ENCODE measurements at places on chromosomes 7 and 10.
A peak's percentile ranks its signal among the peaks of the same experiment; 100 is the strongest.

DNA sequence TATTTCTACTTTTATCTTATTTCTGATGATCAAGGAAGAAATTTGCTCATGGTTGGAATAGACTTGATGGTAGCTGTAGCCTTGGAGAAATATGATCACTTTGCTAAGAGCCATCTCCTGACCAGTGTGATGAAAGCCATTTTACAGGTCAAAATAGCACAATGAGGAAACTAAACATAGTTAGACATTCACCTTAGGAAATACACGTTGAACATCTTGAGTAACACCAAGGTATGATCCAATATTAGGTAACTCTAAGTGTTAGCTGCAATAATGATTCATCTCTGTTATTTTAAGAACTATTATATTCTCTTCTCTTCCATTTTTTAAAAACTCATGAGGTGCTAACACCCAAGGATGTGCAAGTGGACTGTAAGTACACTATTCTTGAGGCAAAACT, 328.0 kb downstream of the PLXDC2 start:
- no peak for DNase-seq

GRCh38 chr7:75536940-75537538, 44.9 kb downstream of the SPDYE5 start:
- no peak for DNase-seq

- DNase-seq: no peak
These were observed 589.1 kb upstream of the MGMT start for GRCh38 chr10:128877936-128878335.

DNA sequence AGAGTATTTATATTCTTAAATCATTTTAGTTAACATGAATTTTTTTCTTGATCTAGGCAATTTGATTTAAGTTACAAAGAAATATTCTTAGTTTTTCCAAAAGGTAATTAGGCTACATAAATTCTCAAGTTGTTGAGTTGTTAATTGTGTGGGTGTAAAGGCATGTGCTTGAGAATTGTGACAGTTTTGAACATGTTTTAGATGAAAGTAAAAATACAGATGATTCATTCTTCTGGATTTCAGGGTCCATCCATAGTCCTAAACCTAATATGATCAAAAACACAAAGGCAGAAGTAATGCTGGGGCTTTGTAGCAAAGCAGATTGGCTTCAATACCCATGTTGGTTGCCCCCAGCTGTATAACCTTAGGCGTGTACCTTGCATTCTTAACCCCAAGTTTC, 127.9 kb downstream of the CPED1 start:
- DNase-seq: no peak

DNA sequence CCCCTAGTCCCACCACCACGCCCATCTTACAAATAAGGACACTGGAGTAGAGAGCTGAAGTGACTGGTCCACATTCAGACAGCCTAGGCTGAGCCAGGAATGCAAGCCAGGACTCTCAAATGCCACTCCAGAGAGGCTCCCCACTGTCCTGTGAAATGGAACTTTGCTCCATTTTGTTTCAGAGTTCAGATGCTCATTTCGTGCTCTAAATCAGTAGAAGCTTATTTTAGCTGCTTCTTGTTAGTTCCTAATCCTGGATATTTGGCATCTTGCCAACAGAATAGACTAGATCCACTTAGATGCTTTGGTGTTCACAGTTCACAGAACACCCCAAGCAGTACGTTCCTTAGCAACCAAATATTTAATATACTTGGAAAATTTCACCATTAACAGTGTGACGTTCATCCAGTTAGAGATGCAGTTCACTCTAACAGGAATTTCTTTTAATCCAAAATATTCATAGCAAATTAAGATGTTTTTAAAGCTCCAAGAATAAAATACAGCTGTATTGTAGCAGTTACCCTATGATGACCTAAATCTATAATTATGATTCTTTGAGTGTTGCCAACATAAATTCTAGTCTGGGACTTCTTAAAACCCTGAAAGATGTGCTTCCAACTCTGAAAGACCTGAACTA, 7.3 kb downstream of the MMP21 start:
- DNase-seq: no peak

GRCh38 chr7:50814166-50814565, 31.5 kb upstream of the GRB10 start:
- no peak for DNase-seq

- no peak for DNase-seq
These were observed 393.5 kb downstream of the GFRA1 start for GRCh38 chr10:115879372-115880089.

- DNase-seq: no peak
These were observed 32.2 kb downstream of the ZCCHC24 start for GRCh38 chr10:79413196-79413595.

DNA sequence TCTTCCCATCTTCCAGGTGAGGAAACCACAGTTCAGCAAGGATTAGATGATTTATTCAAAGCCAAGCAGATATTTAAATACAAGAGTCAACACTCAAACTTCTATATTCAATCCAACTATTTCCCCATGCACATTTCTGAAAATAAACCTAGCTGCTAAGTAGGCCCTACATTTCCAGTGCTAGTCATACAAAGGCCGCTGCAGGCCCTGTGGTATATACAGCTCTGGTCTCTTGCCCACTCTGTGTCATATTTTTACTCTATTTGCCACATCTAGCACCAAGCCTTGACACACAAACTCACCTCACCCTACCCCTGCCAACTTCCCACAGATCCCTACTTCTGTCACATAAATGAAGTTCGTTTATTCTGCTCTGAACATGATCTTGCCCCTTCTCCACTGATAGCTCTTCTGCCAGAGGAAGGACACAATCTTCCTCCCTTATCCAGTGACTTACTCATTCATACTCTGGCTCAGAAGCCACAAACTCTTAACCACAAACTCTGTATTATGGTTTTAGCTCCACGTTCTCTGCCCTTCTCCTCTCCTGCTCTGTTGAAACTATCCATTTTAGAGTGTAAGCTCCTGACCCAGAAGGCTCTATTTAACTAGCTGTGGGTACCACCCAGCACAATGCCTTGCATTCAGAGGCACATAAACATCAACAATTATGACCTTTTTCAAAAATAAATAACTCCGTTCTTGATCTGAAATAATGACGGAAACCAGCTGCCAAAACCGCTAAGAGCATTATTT, 180.7 kb downstream of the CPEB3 start:
- DNase-seq: no peak

DNA sequence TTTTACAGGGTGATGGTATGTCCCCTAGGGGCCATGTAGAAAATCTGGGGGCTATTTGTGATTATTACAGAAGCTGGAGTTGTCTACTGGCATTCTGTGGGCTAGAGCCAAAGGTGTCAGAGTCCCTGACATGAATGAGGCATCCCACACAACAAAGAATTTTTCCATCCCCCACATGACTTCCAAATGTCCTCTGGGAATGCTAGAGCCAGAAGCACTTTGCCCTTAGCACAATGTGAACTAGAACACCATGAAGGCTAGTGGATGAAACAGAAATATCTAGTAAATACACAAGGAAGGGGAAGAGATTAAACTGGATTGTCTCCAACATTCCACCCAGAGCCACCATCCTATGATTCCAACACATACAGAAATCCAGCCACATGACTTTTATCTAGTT, 46.9 kb downstream of the FAM13C start:
- DNase-seq: no peak

DNA sequence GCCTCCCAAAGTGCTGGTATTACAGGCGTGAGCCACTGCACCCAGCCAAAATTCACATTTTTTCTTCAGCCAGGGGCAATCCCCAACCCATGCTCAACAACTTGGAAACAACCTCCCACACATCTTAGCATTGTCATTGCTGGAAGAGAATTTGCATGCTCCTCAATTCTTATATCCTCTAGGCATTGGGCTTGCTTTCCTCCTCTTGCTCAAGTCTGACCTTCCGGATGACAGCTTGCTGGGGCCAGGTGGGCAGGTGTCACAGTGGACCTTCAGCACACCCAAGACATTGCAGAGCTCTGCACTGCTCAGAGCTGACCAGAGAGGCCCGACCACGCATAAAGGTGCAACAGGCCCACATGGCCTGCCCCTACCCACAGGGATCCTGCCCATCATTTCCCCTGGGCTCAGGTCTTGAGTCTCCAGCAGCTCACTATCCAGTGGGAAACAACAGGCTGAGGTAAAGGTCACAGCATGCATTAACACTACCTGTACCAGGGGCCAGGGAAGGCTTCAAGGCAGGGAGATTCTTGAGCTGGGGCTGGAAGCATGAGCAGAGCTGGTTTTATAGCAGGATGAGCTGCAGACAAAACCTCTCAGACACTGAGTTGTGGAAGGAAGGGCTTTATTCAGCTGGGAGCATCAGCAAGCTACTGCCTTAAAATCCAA, 6.8 kb upstream of the GPR15LG start:
- no peak for DNase-seq

DNA sequence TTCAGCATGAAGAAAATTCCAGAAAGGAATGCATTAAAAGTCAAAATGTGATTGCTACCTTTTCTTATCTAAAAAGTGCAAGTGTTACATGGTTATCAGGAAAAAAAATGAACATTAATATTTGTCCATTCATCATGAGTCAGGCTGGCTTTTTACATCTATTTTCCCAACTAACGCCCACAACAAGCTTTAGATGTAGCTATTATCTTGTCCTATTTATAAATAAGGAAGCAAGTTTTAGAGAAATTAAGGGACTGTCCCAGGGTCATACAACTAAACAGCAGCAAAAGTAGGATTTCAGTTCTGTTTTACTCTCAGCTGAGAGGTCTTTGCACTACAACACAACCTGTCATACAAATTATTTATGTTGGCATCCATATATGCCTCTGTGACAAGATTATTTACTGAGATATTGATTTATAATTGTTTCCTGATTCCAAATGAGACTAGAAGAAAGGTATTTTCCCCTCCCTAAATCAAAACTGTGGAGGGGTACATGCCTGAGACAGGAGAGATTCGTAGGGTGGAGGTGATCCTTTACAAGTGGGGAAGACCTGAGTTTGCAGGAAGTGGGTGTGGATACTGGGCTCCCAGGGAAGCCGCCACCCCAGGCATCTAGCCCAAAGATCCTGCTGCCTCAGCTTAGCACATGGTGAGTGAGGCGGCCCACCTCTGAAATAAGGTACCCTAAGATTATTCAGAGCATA, 57.2 kb upstream of the ARID5B start:
- no peak for DNase-seq

- DNase-seq: peak; percentile 4
These were observed 142.0 kb downstream of the NRBF2 start for GRCh38 chr10:63275094-63275493.

DNA sequence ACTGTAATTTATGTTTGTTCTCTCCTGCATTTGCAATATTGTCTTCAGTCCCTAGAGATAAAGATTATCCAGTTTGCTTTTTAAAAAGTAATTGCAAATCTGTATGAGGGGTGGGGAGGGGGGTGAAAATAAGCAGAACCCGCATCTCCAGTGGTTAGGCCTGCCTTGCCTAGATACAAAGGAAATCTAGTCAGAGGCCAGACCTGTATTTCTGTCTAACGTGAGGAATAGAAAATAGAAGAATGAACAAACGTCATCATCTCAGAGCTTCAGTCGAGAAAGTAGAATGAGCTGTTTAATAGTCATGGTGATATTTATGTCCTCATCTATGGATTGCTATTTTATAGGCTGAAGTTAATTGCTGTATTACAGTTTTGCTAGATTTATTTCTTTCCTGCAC, 284.2 kb downstream of the BICC1 start:
- DNase-seq: no peak

GRCh38 chr10:132655735-132656134, 118.1 kb downstream of the INPP5A start:
- DNase-seq: no peak

DNA sequence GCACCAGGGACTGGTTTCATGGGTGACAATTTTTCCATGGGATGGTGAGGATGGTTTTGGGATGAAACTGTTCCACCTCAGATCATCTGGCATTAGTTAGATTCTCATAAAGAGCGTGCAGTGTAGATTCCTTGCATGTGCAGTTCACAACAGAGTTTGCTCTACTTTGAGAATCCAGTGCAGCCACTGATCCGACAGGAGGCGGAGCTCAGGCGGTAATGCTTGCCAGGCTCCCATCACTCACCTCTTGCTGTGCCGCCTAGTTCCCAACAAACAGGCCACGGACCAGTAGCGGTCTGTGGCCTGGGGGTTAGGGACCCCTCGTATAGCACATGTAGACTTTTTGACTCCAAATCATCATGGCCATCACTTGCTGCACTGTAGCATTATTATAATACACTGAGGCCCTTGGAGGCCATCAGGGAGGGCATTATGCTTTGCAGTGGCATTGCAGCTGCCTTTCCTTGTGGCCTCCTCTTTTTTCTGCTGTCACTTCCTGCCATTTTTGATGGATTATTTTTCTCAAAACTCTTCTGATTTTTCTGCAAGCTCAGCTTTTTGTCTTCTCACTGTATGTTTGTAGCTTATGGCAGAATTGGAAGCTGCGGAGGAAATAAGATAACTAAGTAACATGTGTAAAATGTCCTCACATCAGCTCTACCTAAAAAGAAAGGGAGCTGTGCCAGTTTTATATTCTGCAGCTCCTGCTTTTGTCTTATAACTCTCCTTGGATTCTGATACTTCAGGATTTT, 18.5 kb downstream of the CSGALNACT2 start:
- DNase-seq: no peak

- no peak for DNase-seq
These were observed 20.3 kb downstream of the MRPS24 start for GRCh38 chr7:43849047-43849446.

GRCh38 chr7:26631601-26632000, 232.8 kb downstream of the SKAP2 start:
- DNase-seq: no peak

DNA sequence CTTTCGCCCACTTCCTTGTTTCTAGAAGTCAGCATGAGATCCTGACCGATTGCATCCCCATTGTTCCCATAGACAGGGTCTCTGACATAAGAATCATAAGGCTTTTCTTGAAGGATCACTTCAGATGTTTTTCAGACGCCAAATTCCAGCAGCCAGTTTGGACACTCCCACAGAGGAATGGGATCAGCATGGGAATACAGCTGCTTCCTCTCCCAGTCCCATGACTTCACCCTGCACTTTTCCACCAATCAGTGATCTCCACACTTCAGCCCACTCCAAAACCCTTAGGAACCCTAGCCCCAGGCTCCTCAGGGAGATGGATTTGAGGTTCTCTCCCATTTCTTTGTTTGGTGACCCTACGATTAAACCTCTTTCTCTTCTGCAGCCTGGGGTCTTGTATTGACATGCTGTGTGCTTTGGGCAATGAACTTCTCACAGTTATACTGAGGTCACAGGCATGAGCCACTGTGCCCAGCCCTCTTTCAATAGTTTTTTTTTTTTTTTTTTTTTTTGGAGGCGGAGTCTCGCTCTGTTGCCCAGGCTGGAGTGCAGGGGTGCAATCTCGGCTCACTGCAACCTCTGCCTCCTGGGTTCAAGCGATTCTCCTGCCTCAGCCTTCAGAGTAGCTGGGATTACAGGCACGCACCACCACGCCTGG, 52.8 kb upstream of the CHST3 start:
- no peak for DNase-seq

DNA sequence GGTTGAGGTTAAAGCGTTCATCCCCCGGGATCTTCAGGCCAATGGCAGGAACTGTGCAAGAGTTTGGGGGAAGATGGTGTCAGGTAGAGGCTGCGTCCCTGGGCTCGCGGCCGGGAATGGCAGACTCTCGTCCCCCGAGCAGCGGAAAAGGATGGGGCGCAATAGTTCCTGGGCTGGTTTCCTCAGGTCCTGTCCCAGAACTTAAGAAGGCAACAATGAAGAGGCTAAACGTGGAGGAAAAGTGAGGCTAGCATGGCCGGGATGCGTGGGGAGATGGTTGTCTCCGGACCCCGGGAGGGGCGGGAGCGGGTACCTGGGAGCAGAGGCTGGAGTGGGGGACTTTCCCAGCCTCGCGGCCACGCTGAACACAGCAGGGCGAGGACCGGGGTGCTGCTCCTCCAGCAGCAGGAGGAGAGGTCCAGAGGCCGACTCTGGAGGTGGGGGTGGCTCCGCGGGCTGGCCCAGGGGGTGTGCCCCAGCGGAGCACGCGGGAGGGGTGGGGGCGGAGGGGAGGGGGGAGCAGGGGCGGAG, 882 bp downstream of the IRF5 start:
- no peak for DNase-seq

Data from NCI-H446 treated with DMSO at 0.1 percent for 48 hours (cell line).